ENCODE measurements at places on chromosomes 12 and 14.

GRCh38 chr12:57631566-57632072 lies 1.4 kb downstream of the B4GALNT1 start:
- DNase-seq, result no peak

DNA sequence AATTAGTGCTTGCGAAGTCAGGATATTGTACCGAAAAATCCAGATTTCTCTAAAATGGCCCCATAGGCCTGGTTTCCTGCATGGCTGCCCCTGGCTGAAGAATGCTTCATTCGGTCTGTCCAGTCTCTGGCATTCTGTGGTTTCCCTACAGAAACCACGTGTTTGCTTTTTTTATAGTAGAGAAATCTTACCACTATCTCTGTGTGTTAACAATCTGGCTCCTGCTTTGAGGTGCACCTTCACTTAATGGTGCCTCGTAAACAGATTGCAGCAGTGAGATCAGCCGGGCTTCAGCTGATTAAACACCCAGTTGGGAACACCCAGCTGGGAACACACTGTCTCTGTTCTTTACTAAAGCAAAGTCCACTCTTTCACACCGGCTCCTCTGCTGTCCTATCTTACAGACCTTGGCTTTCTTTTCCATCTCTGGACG lies 6.7 kb upstream of the DNAAF2 start:
- peak; percentile 81 for DNase-seq

GRCh38 chr12:97877404-97877803 lies 414.8 kb downstream of the RMST start:
- no peak for DNase-seq

DNA sequence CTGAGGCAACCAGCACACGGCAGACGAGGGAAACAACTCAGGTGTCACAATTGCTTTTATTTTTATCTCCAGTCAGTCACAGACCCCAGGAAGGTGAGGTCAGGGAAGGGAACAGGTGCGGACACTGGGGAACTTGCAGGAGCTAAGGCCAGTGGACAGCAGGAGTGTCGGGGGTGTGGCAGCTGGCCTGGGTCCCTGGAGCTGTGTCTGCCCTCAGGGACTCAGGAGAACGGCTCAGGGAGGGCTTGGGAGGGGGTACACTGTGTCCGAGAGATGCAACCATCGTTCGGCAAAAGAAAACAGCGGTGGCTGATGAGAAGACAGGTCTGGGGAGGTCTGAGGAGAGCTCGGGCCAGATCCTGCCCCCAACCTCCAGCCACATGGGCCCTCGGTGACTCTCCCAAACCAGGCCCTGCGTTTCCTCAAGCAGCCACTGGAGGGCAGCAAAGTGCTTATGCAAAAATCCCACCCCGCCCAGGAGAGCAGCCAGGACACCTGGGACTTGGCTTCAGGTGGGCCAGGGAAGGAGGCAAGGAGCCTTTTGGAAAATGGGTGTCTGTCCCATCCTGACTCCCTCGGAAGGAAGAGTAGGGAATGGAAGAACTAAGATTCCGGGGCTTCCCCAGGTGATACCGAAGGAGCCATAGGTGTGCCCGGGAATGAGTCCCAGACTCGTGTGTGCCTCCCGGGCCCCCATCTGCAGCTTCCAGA lies 24.1 kb upstream of the BCDIN3D start:
- DNase-seq, result peak; percentile 74

- DNase-seq, result no peak
Measured at GRCh38 chr12:17334784-17335183, 728.8 kb upstream of the LMO3 start.

DNA sequence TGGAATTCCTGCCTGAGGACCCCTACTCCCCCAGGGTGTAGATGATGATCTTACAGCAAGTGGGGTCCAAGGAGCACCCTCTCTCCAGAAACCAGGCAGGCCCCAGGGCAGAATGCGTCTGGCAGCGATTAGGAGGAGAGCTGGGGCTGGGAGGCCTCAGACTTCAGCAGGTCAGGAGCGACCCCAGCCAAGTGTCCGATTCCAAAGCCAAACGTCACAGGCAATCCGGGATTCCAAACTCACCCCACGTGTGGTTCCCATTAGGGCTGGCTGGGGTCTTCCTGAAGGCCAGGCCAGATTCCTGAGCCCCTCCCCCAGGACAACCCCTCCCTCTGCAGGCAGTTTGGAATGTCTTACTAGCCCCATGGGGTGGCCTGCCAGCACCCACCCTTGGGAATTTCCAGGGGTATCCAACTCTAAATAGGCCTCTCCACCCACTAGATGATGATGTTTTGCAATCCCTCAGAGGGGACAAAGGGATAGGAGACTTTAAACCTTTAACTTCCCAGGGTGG lies 17.3 kb upstream of the FIGNL2 start:
- DNase-seq, result no peak
